ENCODE measurements at places on chromosomes 7 and 10.

DNA sequence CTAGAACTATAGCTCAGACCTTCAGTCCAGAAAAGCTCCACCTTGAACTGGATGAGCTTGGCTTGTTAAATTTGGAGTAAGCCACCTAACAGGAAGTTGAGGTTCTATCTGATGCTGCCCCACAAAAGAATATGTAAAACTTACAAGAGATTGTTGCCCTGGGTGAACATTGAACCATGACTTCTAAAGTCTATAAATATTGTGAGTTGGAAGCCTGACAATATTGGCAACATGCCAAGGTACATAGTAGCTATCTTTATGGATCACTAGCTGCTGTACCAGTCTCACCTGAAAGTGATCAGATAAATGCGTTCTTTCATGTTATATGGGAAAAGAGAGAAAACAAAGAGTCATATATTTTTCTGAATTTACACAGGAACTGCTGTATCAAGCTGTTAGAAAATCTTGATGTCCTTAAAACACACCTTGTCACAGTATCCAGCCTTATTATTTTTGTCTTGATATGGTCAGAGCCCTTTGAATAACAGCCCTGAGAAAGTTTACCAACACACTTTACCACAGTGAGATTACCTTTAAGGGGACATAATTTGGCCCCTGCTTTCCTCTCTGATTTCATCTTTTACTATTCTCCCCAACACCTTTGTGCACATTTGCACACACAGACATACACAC is 92.0 kb downstream of the LSMEM1 start:
- DNase-seq = no peak

DNA sequence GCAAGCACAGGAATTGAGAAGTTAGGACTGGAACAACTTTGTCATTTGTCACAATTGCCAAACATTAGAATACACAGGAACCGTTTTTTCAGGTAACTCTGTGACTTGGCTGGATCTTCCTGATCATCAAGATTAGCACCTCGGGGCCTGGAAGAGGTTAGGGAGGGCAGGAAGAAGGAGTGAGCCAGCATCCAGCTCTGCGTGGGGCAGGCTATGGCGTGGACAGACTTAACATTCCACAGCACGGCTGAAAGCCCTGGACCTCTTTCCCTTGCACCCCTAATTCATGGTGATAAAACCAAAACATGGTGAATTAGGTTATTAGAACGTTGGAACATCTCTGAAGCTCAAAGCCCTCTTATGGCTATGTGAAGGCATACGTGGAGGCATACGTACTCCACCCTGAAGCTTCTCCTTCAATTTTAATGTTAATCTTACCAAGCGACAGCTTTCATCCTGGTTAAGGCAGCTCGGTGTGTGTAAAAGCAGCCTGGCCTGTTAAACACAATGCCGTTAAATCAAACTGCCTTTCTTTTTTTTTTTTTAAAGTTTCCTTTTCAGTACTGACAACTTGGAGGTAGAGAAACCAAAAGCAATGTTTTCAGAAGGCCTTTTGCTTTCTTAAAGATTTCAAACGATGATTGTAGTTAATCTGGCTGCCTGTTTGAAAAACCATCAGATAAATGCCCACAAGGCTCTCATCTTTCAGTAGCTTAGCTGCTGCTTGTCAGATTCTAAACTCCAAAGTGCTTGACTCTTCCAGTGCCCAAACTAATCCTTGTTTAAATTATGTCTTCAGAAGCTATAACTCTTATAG is 4.5 kb downstream of the GRK5 start:
- no peak for DNase-seq

DNA sequence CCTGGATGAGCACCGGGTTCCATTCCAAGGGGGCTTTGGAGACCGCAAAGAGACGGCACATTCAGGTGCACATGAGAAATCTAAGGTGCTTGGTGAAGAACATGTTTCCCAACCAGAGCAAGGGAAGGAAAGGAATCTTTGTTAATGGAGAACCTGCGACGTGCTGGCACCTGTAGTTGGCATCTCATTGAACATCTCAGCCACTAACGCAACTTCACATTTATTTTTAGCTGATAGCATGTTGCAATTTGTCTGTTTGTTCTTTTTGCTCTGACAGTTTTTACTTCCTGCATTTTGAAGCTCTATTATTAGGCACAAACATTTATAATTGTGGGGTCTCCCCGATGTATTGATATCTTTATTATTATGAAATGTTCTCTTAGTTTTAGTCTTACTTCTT is 316.7 kb downstream of the TCERG1L start:
- DNase-seq = no peak

DNA sequence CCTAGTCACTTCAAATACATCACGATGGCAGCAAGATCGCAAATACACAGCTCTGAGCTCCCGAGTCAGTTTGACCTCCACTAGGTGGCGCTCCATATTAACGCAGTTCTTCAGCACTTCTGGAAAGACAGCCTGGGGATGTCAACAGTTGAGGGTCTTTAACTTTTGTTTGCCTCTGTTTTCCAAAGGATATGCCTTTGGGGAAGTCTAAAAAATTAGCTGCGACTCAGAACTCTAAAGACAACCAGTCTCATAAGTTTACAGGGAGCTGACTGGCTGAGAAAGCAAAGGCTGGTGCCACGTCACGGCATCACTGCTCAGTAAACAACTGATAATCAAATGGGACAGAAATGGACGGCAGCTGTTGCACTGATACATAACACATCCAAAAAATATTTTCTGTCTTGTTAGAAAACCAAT is 458.8 kb downstream of the SORCS1 start:
- no peak for DNase-seq

- DNase-seq = no peak
Observed at GRCh38 chr10:50517626-50518025, 106.1 kb downstream of the SGMS1 start.

GRCh38 chr10:30459283-30459682 is 25.3 kb downstream of the MAP3K8 start:
- no peak for DNase-seq

DNA sequence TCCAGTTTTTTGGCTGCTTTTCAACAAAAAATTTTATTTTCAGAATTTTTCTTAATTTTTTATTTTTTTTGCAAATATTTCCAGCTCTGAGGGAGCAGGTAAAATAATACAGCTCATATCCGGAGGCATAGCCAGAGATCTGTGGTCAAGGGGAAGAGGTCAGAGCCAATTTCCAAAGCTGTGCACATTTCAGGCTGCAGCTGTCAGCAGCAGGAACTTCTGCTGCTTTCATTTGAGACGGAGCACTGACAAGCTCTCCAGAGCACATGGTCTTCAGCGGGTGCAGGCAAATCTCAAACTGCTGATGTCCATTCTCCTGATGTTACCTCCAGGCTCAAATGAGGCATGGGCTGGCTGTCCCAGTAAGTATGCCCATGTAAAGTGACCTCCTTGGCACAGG is 31.1 kb downstream of the SLC26A4 start:
- DNase-seq = no peak

DNA sequence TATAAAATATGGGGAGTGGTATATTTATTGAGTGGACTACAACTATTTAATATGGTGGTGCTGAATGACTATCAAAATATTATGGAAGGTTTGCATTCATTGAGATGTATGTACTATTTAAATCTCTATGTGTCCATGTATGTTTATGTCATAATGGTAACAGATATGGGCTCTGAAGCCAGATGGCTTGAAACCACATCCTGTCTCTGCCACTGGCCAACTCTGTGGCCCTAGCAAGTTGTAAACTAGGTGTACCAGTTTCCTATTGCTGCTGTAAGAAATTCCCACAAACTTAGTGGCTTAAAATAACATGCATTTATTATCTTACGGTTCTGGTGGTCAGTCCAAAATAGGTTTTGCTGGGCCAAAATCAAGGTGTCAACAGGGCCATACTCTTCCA is 198.1 kb upstream of the NFE2L3 start:
- no peak for DNase-seq

- DNase-seq = no peak
Observed at GRCh38 chr7:127504715-127505114, 80.7 kb downstream of the GCC1 start.

DNA sequence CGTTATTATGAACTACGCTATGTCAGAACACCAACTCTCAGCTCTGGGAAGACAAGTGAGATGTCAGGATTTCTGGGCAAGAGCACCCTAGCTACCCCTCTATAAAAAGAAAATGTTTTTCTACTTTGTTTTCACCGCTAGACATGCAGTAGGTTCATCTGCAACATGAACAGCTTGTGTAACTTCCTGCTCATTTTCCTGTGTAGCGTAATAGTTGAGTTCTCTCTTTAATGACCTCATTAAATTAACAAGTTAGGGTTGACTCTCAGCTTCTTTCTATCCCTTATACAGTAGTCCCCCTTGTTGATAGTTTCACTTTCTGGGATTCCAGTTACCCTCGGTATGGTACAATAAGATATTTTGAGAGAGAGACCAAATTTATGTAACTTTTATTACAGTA is 329.4 kb upstream of the ZNF32 start:
- DNase-seq = no peak

DNA sequence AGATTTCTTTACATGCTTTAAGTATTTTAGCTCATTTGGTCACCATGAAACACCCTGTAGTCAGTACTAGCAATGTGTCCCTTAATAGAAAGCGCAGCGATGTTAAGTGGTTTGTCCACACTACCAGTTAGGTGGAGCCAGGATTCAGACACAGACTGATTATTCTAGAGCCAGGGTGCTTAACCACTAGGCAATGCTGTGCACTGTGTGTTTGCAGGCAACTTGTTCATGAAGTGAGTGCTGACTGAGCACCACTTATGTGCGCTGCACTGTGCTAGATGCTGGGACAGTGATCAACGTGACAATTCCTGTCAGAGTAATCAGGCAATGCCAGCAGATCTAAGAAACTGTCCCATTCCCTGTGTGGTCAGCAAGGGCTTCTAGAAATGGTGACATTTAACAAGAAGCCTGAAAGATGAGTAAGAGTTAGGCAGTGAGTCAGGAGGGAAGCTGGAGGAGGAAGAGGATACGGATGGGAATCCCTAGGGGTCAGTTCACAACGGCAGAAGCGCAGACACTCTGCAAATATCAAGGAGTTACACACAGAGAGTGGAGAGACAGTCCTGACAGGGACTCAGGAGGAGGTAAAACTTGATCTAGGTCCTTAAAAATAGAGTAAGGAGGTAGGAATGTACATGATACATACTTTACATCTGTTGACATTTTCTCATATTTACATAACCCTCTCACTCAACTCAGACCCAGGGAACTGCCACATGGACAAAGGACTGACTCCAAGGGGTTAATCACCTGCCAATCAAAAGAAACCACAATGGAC is 69.7 kb upstream of the EGR2 start:
- no peak for DNase-seq

DNA sequence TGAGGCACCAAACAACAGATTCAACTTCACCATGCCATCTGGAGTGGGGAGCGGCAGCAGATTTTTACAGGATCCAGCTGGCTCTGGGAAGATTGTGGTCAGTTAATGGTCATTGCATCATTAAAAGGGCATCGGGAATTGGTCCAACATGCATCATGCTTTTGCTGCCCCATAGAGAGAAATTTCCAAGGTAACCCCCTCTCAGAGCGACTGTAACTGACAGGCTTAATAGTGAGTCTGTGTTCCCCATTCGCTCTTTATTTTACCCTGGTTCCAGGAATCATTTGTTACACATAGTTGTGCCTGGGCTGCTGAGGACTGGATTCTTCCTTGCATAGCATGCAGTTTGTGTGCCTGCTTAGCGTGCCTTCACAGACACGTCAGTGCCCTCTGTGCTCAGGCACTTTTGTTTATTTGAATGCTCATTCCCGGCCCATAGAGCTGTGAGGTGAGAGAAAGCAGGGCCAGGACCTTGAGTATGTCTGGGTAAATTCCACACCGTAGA is 49.9 kb downstream of the CDHR3 start:
- no peak for DNase-seq

DNA sequence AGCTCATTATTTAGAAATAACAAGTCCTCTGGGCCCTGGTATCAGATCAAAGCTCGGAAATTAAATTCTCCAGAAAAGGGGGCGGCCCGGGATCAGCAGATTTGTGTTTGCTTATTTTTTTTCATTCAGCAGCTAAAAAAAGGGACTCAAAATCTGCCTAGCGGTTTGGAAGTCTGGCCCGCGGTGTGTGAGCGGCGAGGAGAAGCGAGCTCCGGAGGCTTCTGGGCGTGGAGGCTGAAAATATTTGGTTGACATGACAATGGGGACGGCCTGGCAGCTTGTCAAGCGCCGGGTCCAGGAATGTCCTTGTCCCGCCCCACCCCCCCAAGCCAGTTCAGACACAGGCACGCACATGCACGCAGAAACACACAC is 43.4 kb downstream of the FOXL3 start:
- DNase-seq = no peak

DNA sequence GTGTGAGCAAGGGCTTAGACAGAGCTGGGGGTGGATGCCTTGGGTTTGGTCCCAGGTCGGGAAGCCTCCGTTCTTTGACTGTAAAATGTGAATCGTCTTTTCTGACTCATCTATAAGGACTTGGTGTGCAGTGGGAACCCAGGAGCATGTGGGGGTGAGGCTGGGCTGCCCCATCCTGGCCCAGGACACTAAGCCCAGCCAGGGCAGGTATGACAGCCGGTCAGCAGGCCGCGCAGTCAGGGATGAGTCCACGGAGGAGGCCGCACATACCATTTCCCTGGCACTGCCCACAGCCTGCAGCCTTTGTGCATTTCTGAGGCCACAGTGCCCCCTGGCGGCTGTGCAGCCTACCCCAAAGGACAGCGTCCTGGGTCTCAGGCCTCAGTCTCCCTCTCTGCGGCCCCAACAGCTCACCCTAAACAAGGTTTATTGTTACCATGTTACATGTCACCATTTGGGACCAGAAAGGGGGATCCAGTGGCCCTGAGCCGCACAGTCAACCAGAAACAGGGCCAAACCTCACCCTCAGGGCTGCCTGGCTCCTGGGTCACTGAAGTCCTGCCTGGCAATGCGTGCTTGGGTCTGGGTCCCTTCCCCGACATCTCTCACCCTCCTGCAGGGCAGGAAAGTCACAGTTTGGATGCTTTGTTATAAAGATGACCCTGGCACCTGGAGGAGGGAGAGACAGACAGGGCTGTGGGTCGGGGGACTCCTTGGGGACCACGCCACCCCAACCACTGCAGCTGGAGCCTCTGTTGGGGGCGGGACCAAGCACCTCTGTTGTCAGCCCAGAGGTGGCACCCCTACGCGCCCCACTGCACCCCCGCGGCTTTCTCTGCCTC is 14.4 kb upstream of the SH2B2 start:
- peak; percentile 66 for DNase-seq

DNA sequence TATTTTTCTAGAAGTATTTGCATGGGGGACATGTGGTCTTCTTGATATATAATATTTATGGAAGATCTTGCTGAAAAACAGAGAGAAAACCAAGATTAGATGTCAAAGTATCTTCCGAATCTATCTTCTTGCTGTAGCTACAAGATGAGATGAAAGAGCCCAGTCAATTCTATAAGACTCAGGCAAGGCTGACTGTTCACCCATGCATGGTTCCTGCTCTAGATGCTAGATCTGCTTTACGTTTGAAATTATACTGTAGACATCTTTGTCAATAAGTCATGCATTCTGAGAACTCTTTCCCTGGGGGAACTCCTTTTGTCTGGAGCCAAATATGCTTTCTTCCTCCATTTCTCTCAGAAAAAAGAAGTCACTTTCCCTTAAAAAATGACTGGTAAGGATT is 1292.0 kb downstream of the XPNPEP1 start:
- no peak for DNase-seq

- no peak for DNase-seq
Observed at GRCh38 chr7:31253532-31253931, 87.0 kb downstream of the NEUROD6 start.

GRCh38 chr7:146791344-146792285 is 675.0 kb downstream of the CNTNAP2 start:
- no peak for DNase-seq

- DNase-seq = no peak
Observed at GRCh38 chr10:80530251-80530650, 7.5 kb upstream of the SH2D4B start.

GRCh38 chr10:96263176-96263575 is 8.2 kb downstream of the BLNK start:
- DNase-seq = no peak

GRCh38 chr10:132886211-132887099 is 55.9 kb downstream of the CFAP46 start:
- no peak for DNase-seq
